ENCODE measurements at places on chromosomes 2 and 18. TPM values are rescaled to one million over a fixed set of nuclear protein-coding genes. Genes with fewer than 3 reads are reported as not detected.

The CKAP2L gene
- total RNA-seq, result 0.10 TPM

The IL1F10 gene
- not detected for total RNA-seq

- no peak for DNase-seq
These were observed 79.5 kb downstream of the TMEM163 start for GRCh38 chr2:134639265-134639664.

GRCh38 chr2:125707611-125708010 is 948.3 kb upstream of the GYPC start:
- no peak for DNase-seq

DNA sequence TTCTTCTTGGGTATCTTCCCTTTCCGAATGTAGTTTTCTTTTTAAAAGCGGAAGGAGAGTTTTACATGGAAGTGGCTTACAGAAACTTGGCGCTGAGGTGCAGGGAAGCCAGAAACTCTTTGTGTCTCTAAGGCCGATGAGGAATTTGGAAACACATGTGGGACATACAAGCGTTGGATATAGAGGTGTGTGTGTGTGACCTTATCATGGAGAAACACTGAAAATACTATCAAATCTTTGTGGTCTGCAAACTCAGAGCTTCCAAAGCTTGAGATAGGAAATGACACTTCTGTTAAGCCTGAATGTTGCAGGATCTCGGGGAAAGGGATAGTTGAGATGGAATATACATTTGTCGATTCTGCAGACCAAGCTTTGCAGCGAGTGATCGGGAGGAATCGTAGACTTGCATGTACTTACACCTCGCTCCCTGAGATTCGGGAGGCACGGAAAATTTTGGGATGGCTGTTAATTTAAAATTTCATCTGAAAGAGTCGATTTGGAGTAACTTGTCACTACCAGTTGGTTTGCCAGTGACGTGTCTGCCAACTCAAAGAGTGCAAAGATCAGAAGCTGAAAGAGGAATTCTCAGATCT is 1.0 kb downstream of the NAB1 start:
- no peak for DNase-seq
